ENCODE measurements at places on chromosomes 3 and 15. TPM values are rescaled to one million over a fixed set of nuclear protein-coding genes. Genes with fewer than 3 reads are reported as not detected.

DNA sequence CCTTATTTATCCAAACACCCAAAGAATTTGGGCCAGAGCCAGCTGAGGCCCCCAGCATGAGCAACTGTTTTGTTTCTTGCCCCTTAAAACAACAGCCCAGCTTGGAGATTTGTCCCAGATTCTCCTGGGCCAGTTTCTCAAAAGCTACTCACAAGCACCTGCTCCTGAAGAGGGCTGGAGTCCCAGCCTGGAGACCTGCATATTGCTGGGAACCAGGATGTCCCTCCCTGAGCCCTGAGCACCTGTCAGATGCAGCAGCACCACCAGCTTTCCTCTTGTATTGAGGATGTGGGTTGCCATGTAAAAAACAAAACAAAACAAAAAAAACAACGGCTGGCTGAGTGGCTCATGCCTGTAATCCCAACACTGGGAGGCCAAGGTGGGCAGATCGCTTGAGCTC lies 7.0 kb upstream of the RFT1 start:
- H3K4me1 ChIP-seq = peaks cover 12% of the 10 kb centered on the region
- H3K4me3 ChIP-seq = no peak overlapping the region
- no peaks in the 10 kb centered on the region for H3K36me3 ChIP-seq

DNA sequence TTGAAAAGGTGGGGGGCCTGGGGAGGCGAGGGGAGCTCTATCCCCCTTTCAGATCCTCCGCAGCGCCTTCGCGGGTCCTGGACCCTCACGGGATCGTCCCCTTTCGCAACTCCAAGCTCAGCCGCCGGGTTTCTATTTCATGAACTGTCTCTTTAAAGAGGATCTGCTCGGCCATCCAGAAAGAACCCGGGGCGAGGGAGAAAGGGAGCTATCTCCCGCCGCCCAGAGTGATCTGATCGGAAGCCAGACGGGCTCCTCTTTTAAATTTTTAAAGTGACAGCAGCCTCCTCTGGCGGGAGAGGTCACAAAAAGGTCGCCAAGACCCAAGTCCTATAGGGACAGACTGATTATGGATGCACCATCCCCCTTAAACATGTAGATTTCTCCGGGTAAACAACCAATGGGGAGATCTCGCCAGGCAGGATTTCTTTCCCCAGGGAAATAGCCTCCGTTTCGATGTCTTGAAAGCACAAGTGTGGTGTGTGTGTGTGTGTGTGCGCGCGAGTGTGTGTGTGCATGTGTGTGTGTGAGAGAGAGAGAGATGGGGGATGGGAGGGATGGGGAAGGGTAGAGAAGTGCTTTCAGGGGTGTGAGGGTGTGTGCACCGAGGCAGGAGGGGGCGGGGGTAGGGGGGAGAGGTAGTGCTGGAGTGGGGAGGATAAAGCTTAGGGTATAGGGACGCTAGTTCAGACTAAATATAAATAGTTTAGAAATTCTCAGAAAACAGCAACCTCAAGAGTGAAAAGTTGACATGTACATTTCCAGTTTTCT lies 516.1 kb downstream of the MECOM start:
- peaks cover 34% of the 10 kb centered on the region for H3K27me3 ChIP-seq
- peak overlapping the region; percentile 91 for H3K27ac ChIP-seq
- H3K4me3 ChIP-seq = peak overlapping the region; percentile 67
- H3K36me3 ChIP-seq = no peaks in the 10 kb centered on the region
- peaks cover 8% of the 10 kb centered on the region for H3K4me1 ChIP-seq

DNA sequence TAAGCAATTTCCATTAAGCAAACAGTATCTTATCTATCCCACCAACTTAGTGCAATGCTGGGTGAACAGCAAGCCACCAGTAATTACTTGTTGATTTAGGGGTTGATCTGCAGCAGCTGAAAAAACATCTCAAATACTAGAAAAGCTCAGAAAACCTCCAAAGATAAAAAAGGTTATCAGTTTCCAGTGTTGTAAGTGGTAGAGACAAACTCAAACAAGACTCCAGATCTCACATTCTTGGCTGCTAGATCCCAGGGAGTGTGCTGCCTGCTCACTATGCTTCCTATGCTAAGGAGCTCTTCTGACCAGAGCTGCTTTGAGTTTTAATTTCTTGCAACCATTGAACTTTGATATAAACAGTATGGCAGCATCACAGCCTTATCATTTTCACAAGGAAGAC lies 11.3 kb downstream of the B3GALNT1 start:
- H3K27ac ChIP-seq = no peak overlapping the region
- DNase-seq = no peak
- no peaks in the 10 kb centered on the region for H3K36me3 ChIP-seq
- no peaks in the 10 kb centered on the region for H3K4me1 ChIP-seq
- no peak overlapping the region for H3K4me3 ChIP-seq

- no peak overlapping the region for H3K4me3 ChIP-seq
- H3K36me3 ChIP-seq = no peaks in the 10 kb centered on the region
- peaks cover 6% of the 10 kb centered on the region for H3K4me1 ChIP-seq
- no peak for DNase-seq
- no peaks in the 10 kb centered on the region for H3K27me3 ChIP-seq
- no peak overlapping the region for H3K27ac ChIP-seq
Observed at GRCh38 chr3:16239086-16239770, 25.5 kb downstream of the DPH3 start.

DNA sequence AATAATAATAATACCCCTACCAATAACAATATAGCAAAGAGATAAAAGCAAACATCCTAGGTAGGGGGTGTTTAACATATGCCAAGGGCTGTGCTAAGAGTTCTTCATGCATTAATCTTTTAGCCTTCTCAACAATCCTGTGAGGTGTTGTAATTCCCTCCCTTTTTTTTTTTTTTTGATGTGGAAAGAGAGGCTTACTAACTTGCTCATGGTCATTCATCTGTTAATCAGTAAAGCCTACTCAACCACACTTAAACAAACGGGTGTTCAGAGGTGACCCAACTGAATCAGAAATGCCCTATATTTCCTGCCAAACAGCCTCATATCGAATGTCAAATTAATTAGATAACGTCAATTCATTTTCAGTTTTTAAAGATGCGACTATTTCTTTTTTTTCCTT lies 232.1 kb downstream of the CTNNB1 start:
- no peaks in the 10 kb centered on the region for H3K27me3 ChIP-seq
- DNase-seq = no peak
- no peak overlapping the region for H3K27ac ChIP-seq

Gene PARP9
- total RNA-seq = 70.8 TPM

Gene FBLN2
- total RNA-seq = 32.9 TPM

Gene RNU5B-1
- total RNA-seq = 21.6 TPM

Gene SLC12A8
- 11.8 TPM for total RNA-seq

Gene ZNF385D
- 9.4 TPM for total RNA-seq

Gene MESP2
- not detected for total RNA-seq

Gene SOX2
- 0.20 TPM for total RNA-seq

All from upper lobe of right lung (tissue), 1 donor.